NCI-H345 (cell line): ENCODE measurements at places on chromosomes 6 and 20.
A peak's percentile ranks its signal among the peaks of the same experiment; 100 is the strongest.

DNA sequence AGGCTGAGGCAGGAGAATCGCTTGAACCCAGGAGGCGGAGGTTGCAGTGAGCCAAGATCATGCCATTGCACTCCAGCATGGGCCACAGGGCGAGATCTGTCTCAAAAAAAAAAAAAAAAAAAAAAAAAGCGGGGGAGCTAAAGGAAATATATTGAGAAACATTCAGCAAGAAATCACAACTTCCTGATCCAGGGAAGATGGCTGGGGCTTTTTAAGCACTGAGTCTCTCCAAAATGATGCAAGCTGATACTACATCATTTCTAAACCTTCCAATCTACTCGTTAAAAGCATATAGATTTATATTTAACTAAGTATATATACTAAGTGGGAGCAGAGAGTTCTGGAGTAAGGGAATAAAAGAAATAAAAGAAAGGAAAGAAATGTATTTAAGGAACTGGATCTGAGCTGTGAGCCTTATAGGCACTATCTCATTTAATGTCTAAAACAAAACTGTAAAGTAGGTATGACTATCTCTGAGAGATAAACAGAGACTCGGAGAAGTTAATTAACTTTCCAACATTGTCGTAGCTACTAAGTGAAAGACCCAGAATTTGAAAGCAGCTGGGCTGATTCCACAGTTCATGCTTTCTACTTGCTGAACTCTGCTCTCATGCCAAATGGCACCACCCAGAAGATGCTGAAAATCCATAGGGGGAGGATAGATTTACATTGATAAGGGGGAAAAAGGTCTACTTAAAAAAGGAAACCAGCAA is 215.0 kb upstream of the MARCKS start:
- no peak for DNase-seq

- DNase-seq, result peak; percentile 39
These were observed 90.3 kb downstream of the VEGFA start for GRCh38 chr6:43860285-43860684.

GRCh38 chr20:22696759-22697158 is 112.4 kb upstream of the FOXA2 start:
- no peak for DNase-seq

DNA sequence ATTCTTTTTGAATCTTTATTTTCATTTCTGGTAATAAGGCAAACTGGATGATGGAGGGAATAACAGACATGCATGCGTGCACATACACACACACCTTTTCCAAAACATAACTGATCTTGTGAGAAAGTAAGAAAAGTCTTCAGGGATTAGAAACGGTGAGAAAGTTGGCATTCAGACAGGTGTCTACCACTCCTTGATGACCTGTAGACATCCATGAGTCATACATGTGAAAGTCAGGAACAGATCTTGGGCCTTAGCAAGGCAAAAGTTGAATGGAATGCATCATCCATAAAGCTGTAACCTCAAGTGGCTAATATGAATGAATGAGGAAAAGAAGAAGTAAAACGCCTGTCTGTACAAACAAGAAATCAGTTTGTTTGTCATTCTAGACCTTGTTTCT is 97.3 kb downstream of the GRIK2 start:
- DNase-seq, result no peak

DNA sequence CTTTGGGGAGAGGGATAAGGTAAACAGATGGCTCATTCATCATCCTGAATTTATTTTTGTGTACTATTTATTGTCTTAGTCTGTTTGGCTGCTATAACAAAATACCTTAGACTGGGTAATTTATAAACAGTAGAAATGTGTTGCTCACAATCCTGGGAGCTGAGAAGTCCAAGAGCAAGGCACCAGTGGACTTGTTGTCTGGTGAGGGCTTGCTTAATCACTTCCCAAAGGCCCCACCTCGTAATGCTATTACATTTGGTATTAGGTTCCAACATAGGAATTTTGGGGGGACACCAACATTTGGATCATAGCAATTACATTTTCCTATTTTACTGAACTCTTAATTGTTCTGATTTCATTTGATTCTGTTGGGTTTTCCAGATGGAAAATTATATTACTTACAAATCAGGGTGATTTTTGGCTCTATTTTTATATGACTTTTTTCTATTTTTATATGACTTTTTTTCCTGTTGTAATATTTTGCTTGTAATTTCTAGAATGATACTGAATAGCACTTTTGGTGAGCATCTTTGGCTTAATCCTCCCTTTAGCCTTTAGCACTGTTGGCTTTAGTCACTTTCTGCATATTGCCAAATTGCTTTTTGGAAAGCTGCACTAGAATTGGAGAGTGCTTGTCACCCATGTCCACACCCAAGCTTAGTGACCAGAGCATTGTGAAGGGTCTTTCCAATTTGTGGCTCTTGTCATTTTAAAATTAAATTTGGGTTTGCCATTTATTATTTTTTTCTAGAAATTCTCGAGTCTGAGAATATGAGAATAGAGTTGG is 43.7 kb upstream of the TULP4 start:
- no peak for DNase-seq

GRCh38 chr6:35031611-35032529 is 109.3 kb downstream of the TCP11 start:
- DNase-seq, result no peak

GRCh38 chr6:30781743-30782424 is 37.5 kb upstream of the IER3 start:
- DNase-seq, result peak; percentile 95

GRCh38 chr6:31752739-31753319 is 9.6 kb upstream of the SAPCD1 start:
- no peak for DNase-seq

DNA sequence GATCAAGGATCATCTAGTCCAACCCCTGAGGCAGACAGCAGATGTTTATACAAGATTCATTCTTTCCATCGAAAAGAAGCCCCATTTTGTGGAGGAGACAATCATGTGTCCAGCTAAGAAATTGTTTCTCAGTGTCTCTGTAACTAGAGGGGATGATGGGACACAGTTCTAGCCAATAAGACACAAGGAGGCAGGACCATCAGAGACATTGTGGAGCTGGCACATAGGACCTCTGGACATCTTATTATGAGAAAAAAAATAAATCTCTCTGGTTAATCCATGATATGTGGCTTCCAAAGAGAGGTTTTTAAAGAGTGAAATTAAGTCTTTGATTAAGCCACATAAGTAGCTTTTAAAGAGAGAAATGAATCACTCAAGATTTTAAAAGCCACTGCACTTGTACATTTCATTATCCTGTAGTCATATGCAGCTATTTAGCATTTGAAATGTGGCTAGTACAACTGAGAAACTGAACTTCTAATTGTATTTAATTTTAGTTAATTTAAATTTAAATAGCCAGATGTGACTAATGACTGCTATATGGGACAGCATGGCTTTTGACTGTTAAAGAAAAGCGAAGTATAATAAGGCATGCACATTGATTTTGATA is 176.8 kb downstream of the TASP1 start:
- DNase-seq, result no peak

DNA sequence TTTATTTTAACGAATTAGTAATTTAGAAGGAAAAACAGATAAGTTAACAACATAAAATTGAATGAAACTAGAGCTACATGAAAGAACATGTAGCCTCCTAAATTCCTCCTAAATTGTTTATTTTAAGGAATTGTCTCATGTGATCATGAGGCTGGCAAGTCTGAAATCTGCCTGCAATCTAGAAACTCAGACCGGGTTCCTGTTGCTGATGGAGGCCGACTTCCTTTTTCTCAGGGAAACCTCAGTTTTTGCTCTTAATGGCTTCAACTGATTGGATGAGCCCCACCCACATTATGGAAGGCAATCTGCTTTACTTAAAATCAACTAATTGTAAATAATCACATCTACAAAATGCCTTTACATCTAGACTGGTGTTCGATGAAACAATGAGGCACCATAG is 267.6 kb upstream of the PRND start:
- no peak for DNase-seq

- DNase-seq, result no peak
These were observed 58.3 kb upstream of the BHLHE23 start for GRCh38 chr20:63064745-63065711.

DNA sequence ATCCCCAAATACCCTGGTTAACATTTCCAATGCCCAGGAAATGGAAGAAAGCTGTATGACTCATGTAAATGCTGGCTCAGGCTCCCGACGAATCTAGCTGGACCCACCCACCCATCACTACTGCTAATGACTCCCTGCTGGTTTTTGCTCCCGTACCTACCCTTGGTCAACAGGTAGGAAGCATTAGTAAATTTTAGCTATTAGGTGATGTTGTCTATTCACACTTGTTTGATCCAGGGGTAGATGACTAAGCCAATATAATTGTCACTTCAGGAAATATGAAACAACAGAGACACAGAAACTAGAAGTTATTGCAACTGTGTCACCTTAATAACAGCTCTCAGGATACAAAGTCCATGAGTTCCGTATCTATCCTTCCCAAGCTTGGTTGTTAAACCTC is 94.4 kb upstream of the BEND6 start:
- no peak for DNase-seq

- no peak for DNase-seq
These were observed 275.9 kb downstream of the FOXC1 start for GRCh38 chr6:1885576-1886011.

- no peak for DNase-seq
These were observed 33.5 kb downstream of the CARMIL1 start for GRCh38 chr6:25312703-25313102.

- no peak for DNase-seq
These were observed 134.0 kb downstream of the DTNBP1 start for GRCh38 chr6:15528870-15529269.

- DNase-seq, result no peak
These were observed 59.2 kb upstream of the TFAP2D start for GRCh38 chr6:50654155-50654554.

DNA sequence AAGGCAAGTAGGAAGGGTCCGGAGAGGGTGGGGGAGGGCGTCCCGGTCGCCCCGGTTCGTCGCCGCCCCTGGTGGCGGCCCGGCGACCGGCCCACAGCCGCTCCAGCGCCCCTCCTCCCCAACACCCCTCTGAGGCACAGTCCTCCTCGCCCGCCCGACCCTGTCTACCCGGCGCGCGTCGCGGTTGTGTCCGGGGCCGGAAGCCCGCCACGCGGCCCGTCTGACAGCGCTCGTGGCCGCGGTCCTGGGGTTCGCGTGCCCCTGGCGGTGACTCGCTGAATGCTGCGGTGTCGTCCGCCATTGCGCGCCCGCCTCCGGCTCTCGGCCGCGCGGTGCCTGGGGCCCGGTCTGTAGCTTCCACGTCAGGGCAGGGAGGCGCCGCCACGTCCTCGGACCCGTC is 335.3 kb upstream of the DEFB115 start:
- DNase-seq, result no peak

DNA sequence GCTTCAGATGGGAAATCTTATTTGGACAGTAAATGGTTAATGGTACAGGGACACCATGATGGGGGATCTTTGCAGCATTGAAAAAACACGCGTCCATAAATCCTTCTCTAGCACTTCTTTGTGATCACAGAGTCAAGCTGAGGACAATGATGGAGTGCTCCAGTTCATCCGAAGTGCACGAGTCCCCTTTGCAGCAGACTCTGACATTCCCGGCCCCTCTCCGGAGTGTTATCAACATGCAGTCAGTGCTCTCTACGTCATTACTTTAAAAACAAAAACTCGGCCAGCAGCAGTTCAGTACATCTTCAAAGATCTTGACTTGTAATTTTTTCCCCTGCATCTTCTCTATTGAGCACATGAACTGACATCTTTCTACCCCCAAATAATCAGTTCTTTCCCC is 185.5 kb upstream of the AKAP12 start:
- no peak for DNase-seq

GRCh38 chr6:137707038-137707589 is 159.9 kb upstream of the TNFAIP3 start:
- no peak for DNase-seq

DNA sequence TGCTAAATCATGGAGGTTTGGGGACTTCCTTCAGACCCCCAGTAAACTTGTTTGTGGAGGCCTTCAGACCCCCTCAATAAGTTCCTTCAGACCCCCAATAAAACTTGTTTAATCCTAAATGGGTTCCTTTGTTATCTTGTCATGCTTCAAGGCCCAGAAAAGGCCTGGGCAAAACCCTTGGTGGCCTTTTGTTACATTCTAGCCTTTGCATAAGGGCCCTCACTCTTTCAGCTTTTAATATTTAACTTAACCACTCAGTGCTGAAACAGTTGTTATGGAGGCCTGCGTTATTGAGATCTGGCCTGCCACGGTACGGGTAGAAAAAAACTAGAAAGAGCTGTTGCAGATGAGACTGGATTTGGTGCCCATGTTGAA is 4.3 kb upstream of the DYNLRB1 start:
- no peak for DNase-seq

DNA sequence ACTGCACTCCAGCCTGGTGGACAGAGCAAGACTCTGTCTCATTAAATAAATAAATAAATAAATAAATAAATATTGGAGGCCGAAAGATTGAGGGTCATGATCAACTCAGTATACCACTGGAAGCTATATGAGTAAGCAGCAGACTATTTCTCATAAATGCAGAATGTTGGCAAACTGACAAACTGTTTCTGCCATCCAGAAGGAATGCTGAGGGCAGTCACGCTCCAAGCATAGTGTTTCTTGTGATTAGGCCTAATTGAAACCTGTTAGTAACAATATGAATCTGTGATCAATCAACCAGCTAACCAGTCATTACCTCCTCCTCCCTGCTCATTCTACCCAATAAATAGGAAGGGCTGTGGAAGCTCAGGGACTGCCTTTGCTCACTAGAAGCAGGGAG is 15.2 kb upstream of the KCNK15 start:
- DNase-seq, result no peak

GRCh38 chr6:31239854-31240253 is 32.0 kb downstream of the HLA-C start:
- DNase-seq, result no peak

DNA sequence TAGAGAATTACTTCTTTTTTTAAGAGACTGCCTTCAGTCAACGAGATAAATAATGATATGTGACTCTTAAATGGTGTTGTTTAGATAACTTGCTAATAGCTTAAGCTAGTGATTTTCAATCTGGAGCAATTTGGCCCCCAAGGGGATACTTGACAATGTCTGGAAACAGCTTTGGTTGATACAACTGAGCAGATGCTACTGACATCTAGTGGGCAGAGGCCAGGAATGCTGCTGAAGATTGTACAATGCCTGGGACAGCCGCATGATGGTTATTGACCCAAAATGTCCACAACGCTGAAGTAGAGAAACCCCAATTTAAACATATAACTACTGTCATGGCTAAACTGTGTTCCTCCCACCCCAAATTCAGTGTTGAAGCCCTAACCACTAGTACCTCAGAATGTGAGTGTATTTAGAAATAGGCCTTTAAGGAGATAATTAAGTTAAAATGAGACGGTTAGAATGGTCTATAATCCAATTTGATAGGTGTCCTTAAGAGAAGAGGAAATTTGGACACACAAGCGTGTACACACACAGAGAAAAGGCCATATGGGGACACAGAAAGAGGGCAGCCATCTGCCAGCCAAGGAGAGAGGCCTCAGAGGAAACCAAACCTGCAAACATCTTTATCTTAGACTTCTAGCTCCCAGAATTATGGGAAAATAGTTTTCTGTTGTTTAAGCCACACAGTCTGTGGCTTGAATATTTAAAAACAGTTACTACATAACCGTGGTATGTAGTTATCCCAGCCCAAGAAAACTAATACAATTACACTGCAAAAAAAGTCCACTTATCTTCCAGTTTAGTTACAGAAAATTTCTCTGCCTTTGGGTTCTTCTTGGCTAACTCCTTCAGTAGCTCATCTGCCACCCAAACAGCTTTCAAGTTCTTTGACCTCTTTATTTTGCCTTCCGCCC is 22.2 kb downstream of the RWDD2A start:
- DNase-seq, result peak; percentile 79
